ENCODE measurements at places on chromosomes 2 and 18.

DNA sequence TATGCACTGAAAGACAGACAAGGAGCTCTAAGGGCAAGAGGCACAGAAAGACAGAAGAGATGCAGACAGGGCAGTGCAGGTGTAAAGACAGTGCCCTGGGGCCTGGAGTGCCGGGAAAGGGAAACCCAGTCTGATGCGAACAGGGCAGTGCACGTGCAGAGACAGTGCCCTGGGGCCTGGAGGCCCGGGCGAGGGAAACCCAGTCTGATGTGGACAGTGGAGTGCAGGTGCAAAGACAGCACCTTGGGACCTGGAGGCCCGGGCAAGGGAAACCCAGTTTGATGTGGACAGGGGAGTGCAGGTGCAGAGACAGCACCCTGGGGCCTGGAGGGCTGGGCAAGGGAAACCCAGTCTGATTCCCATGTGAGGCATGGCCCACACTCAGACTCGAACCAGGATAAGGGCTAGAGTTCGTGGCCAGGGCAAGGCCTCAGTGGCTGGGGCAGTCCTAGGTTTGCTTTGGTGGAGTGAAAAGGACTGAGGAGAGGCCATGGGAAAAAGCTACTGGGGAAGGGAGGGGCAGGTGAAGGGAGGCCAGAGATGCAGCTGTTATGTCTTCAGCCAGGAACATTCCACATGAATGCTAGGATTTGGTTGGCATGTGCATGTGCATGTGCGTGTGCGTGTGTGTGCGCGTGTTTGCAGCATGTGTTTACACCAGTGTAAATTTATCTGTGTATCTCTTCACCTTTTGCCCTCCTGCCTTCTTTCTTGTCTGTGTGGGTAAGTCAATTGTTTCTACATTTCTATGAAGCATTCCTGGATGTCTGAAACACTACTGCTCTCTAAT, 39.1 kb upstream of the DNMT3A start:
- DNase-seq, result no peak

GRCh38 chr2:162825578-162825977, 13.0 kb downstream of the KCNH7 start:
- DNase-seq, result no peak

- DNase-seq, result no peak
Measured at GRCh38 chr2:68263632-68264031, 11.3 kb upstream of the PPP3R1 start.

GRCh38 chr2:173240083-173240482, 114.6 kb upstream of the CDCA7 start:
- no peak for DNase-seq

- peak; percentile 37 for DNase-seq
Measured at GRCh38 chr2:238238766-238239542, 884 bp downstream of the HES6 start.

- no peak for DNase-seq
Measured at GRCh38 chr18:76367168-76368125, 127.6 kb downstream of the ZNF516 start.

GRCh38 chr2:121545257-121545656, 14.6 kb downstream of the RNU4ATAC start:
- DNase-seq, result no peak

- no peak for DNase-seq
Measured at GRCh38 chr18:12029786-12030584, 48.7 kb downstream of the IMPA2 start.

- DNase-seq, result no peak
Measured at GRCh38 chr2:46705654-46706053, 210.0 kb downstream of the MCFD2 start.

GRCh38 chr2:175251425-175252041, 70.0 kb upstream of the ATP5MC3 start:
- DNase-seq, result no peak

GRCh38 chr18:45589356-45590035, 25.8 kb upstream of the SLC14A2 start:
- no peak for DNase-seq

DNA sequence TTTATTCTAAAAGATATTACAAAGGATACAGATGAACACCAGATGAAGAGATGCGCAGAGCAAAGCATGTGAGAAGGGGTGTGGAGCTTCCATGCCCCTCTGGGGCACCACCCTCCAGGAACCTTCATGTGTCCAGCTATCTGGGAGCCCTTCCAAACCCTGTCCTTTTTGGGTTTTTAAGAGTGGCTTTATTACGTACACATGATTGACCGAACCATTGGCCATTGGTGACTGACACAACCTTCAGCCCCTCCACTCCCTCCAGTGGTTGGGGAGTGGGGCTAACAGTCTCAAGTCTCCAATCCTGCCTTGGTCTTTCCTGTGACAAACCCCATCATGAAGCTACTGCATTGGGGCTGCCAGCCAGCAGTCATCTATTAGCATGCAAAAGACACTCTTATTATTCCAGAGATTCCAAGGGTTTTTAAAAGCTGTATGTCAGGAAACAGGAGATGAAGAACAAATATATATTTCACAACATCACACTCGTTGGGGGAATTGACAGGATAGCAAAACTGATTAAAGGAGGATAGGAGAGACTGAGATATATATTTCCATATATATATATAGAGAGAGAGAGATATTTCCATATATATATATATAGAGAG, 19.4 kb downstream of the IL1B start:
- no peak for DNase-seq

Measured in MV-4-11 (cell line).